ENCODE measurements at places on chromosomes 3 and 15.

DNA sequence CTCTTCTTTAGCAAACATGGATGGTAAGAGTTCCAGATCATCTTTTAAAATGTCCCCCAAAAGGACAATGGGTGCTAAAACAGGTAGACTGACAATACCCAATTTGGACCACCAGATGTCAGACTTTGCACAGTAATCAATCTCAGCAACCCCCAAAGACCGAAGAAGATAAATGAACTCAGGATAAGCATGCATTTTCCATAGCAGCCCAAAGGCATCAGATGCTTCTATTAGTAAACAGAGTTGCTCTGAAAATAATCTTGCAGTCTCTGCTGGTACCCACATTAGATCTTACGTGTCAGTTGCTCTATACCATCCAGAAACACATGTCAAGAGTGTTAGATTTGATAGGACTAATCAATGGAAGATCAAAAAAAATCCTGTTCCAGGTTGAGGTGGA is 20.6 kb downstream of the MYH15 start:
- DNase-seq: no peak

- no peak for DNase-seq
Observed at GRCh38 chr3:123031051-123031450, 3.5 kb upstream of the SEMA5B start.

DNA sequence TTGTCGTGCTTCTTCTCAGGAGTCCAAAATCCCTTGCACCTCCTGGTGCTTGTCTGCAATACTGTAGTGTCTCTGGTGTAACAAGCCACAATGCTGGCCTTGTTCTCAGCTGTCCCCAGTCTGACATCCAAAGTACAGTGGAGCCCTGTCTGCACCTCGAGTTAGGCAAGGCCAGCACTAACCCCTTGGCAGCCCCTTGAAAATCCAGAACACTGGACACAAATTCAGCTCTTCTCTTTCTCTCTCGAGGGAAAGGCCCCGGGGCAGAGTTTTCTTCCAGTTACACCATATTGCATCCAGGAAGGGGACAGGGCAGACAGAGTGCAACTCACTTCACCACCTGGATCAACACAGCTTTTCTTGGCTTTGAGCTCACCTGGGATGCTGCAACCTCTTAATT is 91.3 kb upstream of the ATP10A start:
- no peak for DNase-seq

DNA sequence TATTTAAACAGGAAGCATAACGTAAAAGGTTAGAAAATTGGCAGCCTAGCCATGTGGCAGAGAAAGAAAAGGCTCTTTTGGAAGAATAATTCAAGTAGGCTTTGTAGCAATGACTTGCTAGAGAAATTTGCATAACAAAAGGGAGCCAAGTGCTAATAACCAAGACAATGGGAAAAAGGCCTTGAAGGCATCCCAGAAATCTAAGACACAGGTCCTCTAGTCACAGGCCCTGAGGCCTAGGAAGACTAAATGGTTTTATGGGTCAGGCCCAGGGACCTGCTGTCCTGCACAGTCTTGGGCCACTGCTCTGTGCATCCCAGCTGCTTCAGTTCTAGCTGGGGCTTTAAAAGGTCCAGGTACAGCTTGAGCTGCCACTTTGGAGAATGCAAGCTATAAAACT is 78.5 kb downstream of the FGF7 start:
- no peak for DNase-seq

GRCh38 chr15:32884146-32884545 is 166.3 kb downstream of the GREM1 start:
- DNase-seq: no peak

DNA sequence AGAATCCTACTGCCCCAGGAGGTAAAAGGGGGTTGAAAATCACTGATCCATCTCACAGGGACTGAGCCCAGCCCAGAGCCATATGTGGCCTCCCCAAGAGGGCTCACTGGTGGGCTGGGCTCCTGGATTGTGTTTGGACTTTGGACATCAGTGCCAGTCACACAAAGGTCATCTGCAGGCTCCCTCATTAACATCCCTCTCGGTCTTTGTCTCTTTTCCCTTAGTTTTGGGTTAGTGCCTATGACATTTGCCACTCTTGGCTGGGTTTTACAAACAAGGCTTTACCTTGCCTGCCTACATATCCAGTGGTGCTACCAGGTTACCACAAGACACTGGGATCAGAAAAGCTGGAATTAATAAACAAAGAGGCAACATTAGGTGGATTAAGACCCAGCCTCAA is 27.9 kb downstream of the IFT122 start:
- no peak for DNase-seq

DNA sequence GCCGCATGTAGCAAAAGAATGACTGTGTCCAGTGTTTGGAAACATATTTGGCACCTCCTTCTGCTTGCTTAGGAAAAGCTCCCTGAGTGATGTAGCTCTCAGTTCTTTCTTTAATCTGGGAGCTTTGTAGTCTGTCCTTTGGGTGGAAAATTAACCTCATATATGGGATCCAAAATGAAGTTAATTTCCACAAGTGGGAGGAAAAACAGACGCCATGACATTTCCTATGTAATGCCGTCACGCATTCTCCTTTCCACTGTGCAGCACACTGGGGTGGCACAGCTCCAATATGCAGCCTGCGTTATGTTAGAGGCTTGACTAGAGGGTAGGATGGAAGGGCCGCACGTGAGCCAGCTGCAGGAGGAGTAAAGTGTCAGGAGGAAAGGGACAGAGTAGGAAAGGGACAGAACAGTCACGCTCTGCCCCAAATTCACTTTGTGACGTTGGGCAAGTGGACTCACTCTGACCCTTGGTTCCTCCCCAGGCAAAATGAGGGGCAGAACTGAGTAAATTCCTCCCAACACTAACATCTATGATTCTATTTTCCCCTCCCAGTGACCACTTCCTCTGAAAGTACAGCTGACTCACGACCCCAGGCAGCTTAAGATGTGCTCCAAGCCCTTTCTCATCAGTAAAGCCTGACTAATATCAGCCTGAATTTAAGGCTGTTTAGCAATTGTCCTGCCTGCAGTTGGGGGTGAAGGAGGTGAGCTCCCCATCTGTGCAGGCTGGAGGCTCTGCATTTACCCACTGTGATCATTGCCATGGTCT is 176.5 kb upstream of the PFN2 start:
- DNase-seq: no peak

DNA sequence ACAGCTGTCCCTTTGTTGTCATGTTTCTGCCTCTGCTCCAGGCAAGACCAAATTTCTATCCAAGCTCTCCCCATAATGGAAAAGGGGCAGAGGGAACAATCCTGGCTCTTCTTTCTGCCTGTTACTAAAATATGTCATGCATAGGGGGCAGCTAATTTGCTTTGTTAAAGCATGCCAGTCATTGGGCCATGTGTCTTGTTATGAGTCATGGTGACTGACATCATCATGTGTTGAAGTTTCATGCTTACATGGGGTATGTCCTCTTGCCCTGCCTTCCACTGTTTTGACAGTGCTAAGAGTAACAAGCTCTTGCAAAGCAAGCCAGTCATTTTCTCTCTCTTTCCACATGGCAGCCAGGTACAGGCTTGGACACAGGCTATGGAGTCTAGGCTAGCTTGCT is 268.9 kb downstream of the GABRB3 start:
- no peak for DNase-seq

DNA sequence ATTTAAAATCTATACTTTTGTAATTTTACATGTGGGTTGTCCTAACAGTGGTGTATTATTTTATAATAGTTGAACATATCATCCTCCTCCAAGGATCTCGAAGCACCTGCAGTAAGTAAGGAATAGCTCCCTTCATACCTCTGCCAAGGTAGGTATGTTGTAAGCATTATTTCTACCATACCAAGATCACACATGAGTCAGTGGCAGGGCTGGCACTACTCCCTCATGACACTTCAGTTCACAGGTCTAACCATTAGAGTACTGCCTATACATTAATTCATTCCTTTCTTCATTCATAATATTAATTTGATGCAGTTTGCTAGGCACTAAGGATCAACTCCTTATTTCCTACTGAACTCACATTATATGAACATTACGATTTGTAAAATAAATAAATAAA is 11.9 kb upstream of the LEKR1 start:
- no peak for DNase-seq

DNA sequence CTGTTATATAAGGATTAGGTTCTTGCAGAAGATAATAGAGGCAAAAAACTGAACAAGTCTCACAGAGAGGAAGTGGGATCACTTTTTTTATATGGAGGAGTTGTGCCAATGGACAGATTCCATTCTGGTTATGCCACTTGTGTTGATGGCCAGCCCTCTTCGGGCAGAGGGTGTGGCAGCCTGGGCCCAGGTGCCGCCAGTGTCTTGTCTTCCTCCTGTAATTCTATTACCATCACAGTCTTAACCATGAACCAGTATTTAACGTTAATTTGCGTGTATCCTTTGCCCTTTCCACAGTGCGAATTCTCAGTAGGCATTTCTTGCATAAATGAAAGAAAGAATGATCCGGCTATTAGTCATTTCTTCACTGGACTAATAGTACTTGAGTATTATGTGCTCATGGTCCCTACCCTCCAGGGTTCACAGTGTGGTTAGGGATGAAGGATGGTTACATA is 7.0 kb upstream of the USP4 start:
- DNase-seq: no peak

DNA sequence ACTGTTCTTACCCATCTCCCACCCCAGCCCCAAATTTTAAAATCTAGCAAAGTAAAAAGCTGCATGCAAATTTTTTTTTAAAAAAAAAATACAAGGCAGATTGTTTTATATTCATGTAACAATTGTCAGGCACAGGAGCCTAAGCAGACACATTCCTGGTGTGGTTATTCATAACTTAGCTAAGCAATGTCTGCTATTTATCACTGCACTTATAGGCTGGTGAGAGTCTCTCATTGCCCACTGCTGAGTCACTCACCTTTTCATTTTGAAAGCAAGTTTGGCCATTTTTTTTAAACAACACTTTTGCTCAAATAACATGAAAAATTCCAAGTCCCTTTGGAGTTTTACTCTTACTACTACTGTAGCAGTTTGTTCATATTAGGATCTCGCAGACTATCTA is 413.9 kb downstream of the RBMS3 start:
- DNase-seq: no peak

- DNase-seq: no peak
Observed at GRCh38 chr3:29279806-29280205, 1.1 kb upstream of the RBMS3 start.

GRCh38 chr3:143653493-143653892 is 194.8 kb downstream of the SLC9A9 start:
- DNase-seq: no peak

DNA sequence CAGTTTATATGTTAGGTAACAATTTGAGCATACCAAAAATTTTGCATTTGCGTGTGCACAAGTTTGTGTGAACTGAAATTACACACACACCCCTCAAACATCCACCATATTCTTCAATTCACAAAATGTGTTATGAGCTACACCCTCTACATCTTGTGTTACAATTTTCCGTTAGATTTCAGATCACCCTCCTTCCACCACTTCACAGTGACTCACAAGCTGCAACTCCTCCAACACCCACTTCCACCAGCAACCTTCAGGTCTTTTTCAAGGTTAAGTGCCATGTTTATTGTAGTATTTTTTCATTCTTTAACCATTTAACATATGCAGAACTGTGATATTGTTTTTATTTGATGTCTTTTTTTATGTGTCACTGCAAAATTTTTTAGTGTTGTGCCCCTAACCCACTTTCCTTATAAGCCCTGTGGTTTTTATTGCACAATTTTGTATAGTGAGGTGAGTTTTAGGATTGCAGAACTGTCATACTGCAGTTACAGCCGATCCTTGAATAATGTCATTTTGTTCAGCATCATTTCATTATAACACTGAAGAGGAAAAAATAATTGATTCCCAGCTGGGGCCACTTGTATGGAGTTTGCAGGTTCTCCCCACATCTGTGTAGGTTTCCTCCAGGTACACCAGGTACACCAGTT is 148.9 kb downstream of the PLCL2 start:
- DNase-seq: no peak

DNA sequence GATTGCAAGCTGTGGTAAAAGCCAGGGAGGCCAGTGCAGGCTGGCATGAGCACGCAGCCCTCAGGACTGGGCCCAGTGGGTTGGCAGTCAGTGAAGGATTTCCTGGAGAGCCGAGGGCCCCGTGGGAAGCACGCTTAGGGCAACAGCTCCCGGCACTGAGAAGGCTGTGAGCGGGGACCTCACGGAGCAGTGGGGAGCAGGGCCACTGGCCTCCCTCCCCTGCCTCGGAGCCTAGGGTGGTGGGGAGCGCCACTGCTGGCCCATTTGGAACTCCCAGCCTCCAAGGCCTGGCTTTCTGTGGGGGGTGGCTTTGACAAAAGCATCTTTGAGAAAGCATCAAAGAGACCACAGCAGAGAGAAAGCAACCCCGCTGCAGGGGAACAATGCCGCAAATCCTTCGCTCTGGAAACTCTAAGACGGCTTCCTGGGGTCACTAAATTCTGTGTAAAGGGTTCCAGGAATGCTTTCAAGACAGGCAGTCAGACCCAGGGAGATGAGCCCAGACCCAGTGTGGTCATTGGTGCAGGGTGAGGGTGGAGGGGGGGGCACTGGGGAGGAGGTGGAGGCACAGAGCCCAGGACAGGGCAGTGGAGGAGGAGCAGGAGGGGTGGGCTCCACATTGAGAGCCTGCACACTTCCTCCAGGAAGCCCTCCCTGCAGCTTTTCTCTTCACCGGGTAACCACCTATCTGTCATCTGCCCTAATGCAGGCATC is 9.5 kb upstream of the APBA2 start:
- DNase-seq: no peak

DNA sequence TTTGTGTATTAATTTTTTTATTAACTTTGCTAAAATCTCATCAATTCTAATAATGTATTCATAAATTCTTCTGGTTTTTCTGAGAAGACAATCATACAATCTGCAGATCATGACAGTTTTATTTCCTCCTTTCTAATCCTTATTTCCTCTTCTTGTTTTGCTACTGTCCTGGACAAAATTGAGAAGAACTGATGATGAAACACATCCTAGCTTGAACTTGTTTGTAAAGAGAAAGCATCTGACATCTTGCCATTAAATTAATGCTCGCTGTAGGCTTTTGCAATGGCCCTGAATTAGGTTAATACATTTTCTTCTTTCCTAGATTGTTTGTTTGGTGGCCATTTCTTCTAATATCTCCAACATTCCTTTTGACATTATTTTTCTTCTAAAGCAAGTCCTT is 110.9 kb upstream of the TPM1 start:
- DNase-seq: no peak

DNA sequence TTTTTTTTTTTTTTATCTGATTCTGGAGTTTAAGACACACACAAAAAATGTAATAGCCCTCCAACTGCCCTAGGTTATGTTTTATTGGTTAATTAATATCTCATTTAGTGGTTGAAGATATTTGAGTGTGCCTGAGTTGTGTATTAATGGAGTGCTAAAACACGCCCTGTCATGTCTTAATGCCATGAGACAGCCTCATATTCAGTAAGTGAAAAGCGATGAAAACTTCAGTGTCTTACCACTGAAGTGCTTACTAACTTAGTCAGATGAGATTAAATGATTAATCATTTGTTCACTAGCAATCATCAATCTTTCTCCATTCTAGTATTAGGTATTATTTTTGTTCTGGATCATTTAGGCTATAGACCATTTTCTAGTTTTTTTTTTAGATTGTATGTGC is 544.7 kb upstream of the ROBO2 start:
- no peak for DNase-seq

GRCh38 chr15:46961795-46962194 is 755.5 kb upstream of the SEMA6D start:
- DNase-seq: no peak

GRCh38 chr3:127604035-127604434 is 5.8 kb downstream of the MCM2 start:
- no peak for DNase-seq

All from activated CD4-positive, CD25-positive, alpha-beta regulatory T cell (primary cell).